Stimulated activated CD8-positive, alpha-beta memory T cell treated with anti-CD3 and anti-CD28 coated beads, Interleukin-2, amount 100 ng/mL, for 1 hour (primary cell): ENCODE measurements at places on chromosomes 11 and 22.

DNA sequence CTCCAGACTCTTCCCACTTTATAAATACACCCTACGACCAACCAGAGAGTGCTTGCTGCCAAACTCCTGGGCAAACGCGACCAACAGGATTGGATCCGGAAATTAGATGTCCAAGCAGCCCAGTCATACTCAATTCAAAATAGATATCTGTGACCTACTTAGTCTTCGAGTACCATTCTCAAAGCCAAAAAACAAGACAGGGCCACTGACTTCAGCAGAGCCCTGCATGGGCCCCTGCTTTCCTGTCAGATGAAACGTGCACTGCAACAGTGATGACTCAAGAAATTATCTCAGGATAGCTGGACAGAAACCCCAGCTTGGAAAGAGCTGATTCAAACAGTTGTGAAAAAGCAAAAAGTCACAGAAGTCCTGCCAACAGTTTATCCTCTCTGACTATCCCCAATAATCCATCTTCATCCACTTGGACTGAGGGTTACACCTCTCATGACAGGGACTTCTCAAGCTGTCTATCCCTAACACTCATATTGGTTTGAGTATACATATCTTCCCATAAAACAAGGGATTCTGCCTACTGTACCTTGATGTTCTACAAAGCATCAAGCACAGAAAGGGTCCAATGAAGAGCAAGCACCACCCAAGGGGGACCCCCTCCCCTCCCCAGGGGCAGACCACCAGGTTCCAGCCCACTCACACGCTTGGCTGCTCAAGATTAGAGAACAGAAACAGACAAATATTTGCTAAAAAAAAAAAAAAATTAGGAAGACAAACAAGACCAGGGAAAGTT, 17.4 kb downstream of the SMCO4 start:
- no peak for DNase-seq

DNA sequence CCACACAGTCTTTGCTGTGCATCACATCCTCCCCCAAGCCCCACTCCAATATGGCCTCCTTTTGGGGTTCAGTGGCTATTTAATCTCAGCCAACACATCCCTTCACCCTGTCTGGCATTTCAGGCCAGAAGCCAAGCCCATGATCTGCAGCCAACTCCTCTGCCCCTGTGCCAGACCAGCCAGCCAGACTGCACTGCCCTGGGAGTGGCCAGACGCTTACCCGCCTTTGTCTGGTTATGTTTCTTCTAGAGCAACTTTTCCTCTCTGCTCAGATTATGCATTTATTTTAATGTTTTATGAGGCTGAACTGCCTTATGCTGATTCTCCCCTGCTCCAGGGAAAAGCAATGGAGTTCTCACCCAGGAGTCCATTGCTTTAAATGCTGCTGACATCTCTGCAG, 206.7 kb upstream of the TBCEL start:
- no peak for DNase-seq

- DNase-seq: no peak
Observed at GRCh38 chr11:70247042-70247709, 23.3 kb upstream of the PPFIA1 start.

- no peak for DNase-seq
Observed at GRCh38 chr11:47551086-47551485, 1.8 kb downstream of the CELF1 start.

- DNase-seq: no peak
Observed at GRCh38 chr11:76632492-76632891, 38.1 kb downstream of the LRRC32 start.

- DNase-seq: no peak
Observed at GRCh38 chr11:45847911-45848316, 639 bp downstream of the CRY2 start.

GRCh38 chr11:35288817-35289541, 130.4 kb downstream of the SLC1A2 start:
- no peak for DNase-seq

DNA sequence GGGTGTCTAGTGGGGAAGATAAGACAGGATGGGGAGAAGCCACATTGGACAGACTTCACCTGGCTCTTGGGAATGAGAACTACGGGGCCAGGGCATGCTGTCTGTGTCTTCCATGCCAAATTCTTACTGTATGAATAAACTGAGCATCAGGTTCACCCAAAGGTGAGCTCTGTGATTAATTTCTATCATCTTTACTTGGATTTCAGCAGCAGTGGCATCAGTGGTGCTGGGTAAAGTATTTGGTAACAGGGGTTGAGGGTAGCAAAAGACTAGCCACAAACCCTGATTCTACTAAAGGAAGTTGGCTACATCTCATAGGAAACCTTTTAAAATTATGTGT, 38.8 kb downstream of the IRAG1 start:
- DNase-seq: no peak

DNA sequence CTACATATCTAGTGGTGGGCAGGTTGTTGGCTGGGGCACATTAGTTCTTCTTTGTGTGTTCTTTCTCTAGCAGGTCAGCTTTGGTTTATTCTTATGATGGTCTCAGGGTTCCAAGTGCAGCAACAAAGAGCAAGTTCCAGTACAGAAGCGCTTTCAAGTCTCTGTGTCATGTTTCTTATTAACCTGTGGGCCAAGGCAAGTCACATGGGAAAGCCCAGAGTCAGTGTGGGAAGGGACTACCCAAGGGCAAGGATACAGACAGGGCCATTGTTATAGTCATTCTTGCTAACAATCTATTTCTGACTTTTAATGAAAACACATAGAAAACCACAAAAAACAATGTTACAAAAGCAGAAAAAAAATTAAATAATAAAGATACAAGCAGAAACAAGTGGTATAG, 754.6 kb downstream of the TBC1D22A start:
- DNase-seq: no peak

- no peak for DNase-seq
Observed at GRCh38 chr11:44275241-44275640, 34.7 kb downstream of the ALX4 start.

DNA sequence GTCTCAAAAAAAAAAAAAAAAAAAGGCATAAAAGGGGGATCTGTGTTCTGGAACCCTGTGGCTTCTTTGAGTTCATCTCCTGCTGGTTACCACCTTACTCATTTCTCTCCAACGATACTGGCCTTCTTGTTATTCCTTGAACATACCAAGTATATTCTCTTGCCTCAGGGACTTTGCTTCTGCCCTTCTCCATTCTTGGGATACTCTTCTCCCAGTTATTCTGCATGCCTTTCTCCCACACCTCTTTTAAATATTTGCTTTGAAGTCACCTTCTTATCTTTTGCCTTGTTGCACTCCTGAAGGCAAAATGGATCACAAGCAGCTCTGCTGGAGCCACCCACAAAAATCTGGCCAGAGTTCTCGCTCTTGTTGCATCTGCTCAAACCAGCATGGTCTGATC, 76.0 kb upstream of the RRM1 start:
- DNase-seq: no peak

- DNase-seq: no peak
Observed at GRCh38 chr11:64008914-64009633, 22.8 kb downstream of the OTUB1 start.

- DNase-seq: no peak
Observed at GRCh38 chr11:106998116-106998915, 20.0 kb downstream of the GUCY1A2 start.

- DNase-seq: no peak
Observed at GRCh38 chr11:72038491-72038890, 39.8 kb downstream of the IL18BP start.

- no peak for DNase-seq
Observed at GRCh38 chr22:22941831-22942510, 54.4 kb downstream of the IGLL5 start.

DNA sequence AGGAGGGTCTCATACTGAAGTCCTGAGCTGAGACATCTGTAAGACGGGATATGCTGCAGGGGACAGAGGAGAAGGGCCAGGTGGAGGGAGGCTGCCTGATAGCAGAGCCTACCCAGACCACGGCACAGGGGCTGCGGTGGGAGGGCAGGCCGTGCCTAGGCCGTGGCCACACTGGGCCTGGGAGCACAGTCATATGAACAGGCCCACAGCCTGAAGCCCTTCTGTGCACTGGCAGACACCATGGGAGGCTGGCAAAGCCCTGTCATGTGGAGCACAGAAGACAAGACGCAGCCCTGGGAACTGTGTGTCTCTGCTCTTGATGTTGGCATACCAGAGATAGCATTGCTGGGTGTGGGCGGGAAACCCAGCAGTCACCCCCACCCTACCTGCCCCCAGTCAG, 3.3 kb downstream of the SPATA19 start:
- no peak for DNase-seq

DNA sequence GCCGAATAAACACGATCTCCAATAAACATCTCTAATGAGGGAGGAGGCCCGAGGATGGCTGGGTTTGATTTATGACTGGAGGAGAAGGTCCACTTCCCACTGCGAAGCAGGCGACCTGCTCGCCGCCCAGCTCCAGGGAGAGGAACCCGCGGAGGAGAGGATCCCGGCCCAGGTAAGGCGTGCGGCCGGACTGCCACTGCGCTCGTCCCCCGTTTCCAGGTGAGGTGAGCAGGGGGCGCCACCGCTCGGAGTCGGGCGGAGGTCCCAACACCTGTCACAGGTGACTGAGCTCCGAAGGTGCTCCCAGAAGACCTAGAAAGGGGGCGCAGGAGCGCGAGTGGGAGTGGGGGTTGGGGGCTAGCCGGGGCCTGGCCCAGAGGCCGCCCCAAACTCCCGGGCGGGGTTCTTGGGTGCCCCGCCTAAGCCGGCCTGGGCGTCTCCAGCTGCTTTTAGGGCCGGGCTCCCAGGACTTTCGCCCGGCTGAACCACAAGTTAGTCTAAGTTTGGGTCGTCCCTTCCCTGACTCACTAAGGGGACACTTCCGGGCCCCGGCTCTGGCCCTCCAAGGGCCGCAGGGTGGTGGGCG, 5.4 kb upstream of the PAX6 start:
- DNase-seq: no peak

- peak; percentile 58 for DNase-seq
Observed at GRCh38 chr22:37933711-37934376, 19.6 kb downstream of the C22orf23 start.

DNA sequence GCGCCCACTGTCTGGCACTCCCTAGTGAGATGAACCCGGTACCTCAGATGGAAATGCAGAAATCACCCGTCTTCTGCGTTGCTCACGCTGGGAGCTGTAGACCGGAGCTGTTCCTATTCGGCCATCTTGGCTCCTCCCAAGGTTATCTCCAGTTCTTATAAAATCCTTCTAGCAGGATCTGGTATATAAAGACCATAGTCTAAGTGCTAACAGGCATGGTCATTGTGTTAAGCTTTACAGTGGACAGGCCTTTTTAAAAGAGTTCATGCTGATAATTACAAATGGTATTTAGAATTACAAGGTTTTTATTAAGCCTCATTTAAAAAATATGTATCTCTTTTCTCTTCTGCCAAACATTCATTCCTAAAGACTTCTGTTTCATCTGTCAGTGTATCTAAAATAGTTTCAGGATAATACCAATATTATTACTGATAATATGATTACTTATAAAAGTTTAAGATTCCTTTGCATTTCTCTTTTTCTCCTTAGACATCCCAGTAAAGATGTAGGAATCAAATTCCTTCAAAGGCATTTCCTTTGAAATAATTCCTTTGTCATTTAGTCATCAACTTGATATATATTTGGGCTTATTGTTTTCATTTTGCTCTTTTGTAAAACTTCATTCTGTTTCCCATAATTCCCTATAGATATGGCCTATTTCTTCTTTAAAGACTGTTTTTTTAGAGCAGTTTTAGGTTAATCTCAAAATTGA, 20.7 kb downstream of the DDX10 start:
- no peak for DNase-seq

GRCh38 chr11:127674754-127675153, 674.2 kb upstream of the KIRREL3 start:
- no peak for DNase-seq

DNA sequence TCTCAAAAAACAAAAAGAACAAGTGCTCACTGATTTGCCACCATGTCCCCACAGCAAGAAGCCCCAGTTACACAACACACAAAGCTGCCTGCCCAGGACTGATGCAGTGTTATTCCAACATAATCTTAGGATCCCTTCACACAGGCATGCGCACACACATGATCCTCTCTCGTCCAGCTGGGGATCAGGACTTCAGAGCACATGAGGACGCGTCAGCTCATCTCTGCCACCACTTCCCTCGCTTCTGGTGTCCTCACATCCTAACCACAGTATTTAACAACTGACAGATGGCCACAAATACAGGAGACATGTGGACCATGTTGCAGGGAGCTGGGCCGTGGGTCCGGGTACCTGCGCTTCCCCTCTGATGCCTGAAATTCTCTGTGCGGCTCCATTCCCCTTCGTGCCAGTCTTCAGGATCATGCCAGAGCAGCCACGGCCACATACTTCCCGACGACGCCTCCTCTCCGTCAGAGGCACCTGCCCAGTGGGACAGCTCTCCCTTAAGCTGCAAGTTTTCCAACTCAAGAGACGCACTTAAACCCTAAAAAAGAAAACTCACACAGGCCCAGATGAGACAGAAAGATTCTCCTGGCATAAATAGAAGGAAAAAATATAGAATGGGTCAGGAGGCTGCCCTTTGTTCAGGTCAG, 68.3 kb downstream of the PACSIN2 start:
- no peak for DNase-seq

DNA sequence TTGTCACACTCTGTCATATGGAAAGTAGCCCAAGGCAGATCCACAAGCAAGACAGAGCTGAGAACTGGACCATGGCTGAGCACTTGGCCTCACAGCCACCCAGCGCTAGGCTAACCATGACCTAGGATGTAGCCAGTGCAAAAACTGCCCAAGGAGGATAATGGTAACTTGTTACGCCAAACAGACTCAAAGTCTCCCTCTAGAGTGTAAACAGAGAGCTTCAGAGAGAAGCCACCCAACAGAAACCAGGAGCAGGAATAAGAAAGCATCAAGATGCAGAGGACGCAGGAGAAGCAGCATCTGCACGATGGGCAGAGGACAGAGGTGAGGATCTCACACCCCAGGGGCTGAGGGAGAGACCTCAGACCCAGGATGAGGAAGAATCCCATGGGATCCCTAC, 97.9 kb downstream of the RCN1 start:
- no peak for DNase-seq

- DNase-seq: no peak
Observed at GRCh38 chr11:68574308-68574707, 110.0 kb upstream of the GAL start.

DNA sequence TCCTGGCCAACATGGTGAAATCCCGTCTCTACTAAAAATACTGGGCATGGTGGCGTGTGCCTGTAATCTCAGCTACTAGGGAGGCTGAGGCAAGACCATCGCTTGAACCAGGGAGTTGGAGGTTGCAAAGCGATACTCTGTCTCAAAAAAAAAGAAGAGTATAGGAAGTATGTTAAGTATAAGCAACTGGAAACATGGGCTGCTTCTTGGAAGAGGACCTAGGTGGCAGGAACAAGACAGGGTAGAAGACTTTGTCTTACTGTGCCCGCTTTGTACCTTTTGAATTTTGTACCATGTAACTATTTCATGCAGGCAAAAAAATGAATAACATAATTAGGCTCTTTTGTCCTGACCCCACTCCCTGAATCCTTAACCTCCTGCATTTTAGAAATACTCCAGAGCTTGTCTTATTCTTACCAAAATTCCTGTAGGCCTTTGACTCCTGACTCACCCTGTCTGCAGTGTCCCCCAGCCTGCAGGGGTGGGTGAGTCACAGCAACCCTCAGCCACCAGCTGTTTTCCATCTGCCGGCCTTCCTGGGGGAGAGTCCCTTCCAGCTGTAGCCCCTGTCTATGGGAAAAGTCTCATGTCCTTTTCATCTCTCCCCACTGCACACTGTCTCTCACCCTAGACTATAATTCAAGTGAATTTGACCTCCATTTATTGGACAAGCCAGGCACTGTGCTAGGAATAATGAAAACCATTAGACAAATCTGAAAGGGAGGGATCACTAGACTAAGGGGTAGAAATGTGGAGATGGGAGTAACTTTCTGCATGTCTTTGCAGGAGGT, 41.8 kb downstream of the TXN2 start:
- DNase-seq: no peak

GRCh38 chr22:39456522-39457197, at the start of gene MGAT3:
Gene MGAT3, plus strand, starts transcription at chr22:39457012. Its CDS starts 30,336 bp downstream, at chr22:39487348.
- DNase-seq: no peak

- no peak for DNase-seq
Observed at GRCh38 chr22:45516163-45516562, 13.5 kb downstream of the FBLN1 start.
